ENCODE measurements at places on chromosomes 1 and 21.

DNA sequence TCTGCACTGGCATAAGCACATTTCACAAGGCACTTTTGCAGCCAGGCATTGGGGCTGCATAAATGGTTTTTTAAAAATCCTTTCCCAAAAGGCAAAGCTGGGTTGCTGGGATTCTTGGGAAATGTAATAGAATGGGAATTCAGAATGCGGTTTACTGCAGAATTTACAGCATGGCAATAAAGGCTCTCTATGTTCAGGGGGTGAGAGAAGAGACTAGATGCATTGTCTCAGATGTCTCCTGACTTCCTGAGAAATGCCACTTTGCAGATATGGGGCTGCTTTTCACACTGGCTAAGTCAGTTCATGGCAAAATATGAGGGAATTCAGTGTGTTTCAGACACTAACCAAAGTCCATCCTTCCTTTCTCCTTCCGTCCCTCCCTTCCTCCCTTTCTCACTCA is 13.5 kb downstream of the FCGR2B start:
- no peak for DNase-seq

DNA sequence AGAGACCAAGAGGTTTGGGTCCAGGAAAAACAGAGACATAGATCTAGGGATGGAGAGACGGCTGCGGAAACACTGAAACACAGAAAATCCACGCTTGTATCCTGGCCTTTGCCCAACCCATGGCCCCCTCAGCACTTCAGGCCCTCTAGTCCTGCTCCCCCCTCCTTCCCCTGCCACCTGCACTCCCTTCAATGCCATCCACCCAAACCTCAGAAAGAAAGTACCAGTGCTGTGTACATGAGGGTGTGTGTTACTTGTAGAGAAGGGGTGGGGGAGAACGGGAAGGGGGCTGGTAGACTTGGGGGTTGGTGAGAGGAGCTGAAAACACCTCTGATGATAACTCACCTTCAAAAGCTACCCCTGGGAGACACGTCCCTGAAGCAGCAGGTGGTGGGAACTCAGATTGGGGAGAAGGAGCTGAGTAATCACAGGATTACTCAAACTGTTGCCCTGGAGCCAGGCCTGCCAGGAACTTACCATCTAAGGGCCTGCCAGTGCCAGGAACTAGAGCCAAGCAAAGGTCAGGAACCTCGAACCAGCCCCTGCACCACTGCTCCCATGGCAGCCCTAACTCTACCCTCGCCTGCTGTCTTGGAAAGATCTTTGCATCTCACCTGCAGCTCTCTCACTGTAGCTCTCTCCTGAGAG is 11.5 kb downstream of the RORC start:
- DNase-seq, result no peak

DNA sequence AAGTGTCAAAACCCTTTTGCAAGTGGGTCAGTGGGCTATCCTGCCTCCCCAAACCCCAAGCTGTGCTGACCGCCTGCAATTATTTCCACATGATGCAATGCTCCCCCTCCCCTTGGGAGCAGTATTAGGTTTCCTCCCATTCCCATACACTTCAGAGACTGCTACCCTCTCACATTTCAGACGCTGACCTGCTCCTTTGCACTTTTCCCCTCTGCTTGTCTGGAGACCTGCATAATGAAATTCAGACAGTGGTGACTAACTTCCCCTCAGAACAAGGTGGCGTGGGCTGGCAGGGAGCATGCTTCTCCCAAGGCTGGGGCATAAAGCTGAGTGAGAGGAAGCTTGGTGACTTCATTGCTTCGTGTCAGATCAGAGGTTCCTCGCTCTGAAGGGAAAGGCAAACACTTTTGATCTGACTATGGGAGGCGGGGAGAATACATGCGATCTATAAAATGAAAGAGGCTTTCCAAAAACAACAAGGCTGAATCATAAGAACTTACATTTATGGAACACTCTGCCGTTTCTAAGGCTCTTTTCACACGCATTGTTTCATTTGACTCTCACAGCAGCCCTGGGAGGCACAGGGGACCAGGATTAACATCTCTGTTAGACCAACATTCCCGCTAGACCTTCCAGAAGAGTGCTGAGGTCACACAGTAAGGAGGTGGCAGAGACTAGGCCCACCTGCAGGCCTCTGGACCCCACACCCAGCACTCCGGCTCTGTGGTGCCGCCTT is 27.5 kb upstream of the ROR1 start:
- DNase-seq, result no peak

- no peak for DNase-seq
Observed at GRCh38 chr1:41764656-41765055, 154.1 kb downstream of the HIVEP3 start.

DNA sequence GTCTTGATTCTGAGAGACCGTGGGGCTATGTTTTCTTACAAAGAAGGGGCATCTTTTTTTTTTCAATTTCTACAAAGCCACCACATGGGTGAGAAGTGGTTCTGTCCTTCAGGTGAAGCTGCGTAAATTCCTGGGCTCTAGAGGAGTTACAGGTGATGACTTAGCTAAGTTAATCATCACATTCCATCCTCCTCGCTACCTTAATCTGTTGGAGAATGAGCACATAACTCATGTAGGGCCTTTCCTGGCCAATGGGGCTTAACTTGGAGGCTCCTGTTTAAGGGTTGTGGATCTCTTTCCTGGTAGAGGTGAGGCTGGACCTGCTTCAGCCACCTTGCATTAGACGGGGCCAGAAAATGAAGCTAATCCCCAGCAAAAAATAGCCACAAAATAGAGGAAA is 19.9 kb downstream of the REG4 start:
- DNase-seq, result no peak

GRCh38 chr1:189409774-189410173 is 1067.9 kb downstream of the BRINP3 start:
- DNase-seq, result no peak

DNA sequence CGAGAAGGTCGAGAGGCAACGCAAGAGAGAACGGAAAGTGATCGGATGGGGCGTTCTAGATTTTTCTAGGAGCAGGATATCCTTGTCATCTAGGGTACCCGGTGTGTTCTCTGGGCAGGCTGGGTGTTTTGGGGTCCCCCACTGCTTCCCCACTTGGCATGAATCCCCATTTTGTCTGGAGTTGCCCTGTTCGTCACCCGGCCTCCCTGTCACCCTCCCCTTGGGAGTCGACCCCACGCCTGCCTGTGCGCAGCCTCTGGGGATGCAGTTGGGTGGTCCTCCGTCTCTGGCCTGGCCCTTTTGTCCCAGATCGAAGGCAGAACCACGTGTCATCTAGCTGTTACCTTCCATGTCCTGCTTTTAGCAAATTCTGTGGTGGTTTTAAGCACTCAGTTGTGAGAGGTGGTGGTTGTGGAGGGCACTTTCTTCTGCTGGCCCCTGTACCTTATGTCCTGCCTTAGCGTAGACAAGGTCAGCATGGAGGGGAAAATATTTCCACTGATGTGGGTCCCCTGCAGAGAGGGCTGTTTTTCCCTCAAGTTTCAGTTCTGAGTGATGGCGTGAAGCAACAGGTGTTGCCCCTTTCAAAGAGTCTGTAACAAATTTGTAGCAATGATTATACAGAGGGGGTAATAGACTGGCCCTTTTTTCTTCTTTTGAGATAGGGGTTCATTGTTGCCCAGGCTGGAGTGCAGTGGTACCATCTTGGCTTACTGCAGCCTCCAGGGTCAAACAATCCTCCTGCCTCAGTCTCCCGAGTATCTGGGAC is 35.6 kb downstream of the CHAF1B start:
- no peak for DNase-seq

DNA sequence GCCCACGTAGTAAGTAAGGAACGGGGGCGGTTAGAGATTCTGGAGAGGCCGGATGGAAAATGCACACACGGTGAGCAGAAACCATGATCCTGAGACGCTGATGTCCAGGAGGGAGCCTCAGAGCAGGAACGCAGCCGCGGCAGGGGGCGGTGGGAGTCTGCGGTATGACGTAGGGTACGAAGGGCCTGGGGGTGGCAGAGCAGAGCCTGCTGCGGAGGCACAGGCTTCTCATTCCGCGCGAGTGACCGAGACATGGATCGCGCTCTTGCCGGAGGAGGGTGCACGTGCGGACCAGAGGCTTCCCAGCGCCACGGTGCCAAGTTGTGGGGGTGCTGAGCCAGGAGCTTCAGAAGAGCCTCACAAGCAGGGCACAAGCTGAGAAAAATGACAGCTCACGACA is 176.2 kb downstream of the KIF26B start:
- no peak for DNase-seq

- no peak for DNase-seq
Observed at GRCh38 chr21:44925378-44925755, 4.7 kb upstream of the ITGB2 start.

DNA sequence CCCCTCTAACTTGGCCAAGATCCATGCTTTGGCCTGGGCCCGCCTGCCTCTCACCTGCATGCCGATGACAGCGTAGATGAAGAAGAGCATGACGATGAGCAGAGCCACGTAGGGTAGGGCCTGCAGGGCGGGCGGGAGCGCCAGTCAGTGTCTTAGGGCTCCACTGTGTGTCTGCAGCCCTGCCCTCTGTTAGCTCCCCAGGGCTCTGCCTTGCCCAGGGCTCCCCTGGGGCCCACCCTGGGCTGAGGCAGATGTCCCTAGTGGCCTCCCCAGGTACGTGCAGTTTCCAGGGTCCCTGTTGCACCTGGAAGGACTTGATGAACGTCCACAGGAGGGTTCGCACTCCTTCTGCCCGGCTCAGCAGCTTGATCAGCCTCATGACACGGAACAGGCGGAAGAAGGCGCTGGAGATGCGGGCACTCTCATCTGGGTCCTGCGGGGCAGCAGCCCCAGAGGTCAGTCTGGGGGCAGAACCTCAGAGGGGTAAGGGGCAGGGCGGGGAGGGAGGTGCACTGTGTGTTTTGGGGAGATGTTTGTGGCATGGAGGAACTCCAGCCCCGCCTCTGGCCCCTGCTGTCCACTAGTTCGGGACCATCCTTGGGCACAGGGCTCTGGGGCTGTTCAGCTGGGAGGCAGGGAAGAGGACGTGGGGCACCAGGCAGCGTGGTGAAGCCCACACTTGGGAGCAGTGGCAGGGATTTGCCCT is 29.8 kb upstream of the KIF21B start:
- no peak for DNase-seq

- no peak for DNase-seq
Observed at GRCh38 chr1:43814401-43814800, 107.1 kb downstream of the ST3GAL3 start.

- no peak for DNase-seq
Observed at GRCh38 chr1:2603521-2604155, 17.1 kb downstream of the PRXL2B start.

- DNase-seq, result no peak
Observed at GRCh38 chr1:178275049-178275448, 181.1 kb downstream of the RASAL2 start.

GRCh38 chr1:222047366-222047765 is 305.5 kb upstream of the DUSP10 start:
- no peak for DNase-seq

DNA sequence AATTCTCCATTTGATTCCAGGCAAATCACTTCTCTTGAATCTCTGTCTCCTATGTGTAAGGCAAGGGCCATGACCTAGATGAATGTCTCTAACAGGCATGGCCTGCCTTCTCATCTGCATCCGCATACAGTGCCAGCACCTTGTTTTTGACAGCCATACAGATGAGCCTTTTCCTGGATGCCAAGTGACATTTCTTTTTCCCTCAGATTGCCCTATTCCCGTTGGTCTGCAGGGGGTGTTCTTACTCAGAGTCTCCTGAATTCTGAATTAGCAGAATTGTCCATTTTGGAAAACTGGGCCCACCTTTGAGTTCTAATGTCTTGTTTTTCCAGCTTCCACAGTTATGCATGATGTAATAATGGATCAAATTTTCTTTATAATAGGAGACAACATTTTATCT is 88.0 kb upstream of the ADAR start:
- DNase-seq, result no peak

- DNase-seq, result no peak
Observed at GRCh38 chr1:6352138-6352563, 41.4 kb downstream of the ACOT7 start.

- DNase-seq, result no peak
Observed at GRCh38 chr21:34268493-34268892, 95.3 kb upstream of the KCNE2 start.

Data from amygdala (tissue), 56 donors.